ENCODE measurements at places on chromosomes 13 and 19.

DNA sequence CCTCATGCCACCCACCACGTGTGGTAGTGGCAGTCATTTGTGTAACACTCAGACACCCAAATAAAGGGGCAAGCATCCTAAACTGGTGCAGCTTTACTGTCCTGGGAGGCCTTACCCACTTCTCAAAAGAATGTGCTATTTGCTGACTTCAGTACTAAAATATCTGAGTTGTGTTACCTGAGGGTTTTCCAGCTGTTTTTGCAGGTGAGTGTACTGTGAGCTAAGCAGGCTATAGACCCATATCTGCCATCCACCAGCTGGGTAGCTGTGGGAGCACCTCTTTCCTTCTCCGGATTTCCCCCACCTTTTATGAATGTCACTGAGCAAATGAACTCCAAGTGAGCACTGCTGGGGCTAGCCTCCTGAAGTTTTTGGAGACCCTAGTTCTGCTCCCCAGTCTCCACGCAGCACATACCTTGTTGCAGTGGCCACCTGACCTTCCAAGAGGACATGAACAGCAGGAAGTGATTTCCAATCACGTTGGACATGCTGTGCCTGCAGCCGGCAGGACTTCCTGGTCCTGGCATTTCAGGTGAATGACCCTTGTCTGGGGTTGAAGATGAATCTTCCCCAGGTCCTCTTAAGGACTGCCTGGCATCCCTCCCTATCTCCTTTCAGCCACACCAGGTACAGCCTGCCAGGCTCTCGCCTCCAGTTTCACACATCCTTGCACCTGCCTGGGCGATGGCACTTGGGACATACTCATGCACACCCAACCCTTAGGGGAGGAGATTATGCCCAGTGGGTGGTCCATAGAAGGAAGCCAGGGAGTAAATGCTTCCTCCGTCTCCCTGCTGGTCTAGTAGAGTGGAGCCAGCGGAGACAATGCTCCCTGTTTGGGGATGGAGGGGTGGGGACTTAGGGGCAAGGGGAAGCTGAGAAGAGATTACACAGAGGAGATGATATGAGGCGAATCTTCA is 109.5 kb upstream of the SPATA13 start:
- H3K4me1 ChIP-seq, result peaks cover 14% of the 10 kb centered on the region
- no peak for DNase-seq
- H3K4me3 ChIP-seq, result no peak overlapping the region
- H3K27me3 ChIP-seq, result peaks cover 14% of the 10 kb centered on the region

- no peak for DNase-seq
- no peak overlapping the region for H3K27ac ChIP-seq
- H3K36me3 ChIP-seq, result no peaks in the 10 kb centered on the region
- H3K27me3 ChIP-seq, result no peaks in the 10 kb centered on the region
- H3K4me1 ChIP-seq, result no peaks in the 10 kb centered on the region
- H3K4me3 ChIP-seq, result no peak overlapping the region
These were observed 117.1 kb upstream of the ZNF91 start for GRCh38 chr19:23512151-23512925.

DNA sequence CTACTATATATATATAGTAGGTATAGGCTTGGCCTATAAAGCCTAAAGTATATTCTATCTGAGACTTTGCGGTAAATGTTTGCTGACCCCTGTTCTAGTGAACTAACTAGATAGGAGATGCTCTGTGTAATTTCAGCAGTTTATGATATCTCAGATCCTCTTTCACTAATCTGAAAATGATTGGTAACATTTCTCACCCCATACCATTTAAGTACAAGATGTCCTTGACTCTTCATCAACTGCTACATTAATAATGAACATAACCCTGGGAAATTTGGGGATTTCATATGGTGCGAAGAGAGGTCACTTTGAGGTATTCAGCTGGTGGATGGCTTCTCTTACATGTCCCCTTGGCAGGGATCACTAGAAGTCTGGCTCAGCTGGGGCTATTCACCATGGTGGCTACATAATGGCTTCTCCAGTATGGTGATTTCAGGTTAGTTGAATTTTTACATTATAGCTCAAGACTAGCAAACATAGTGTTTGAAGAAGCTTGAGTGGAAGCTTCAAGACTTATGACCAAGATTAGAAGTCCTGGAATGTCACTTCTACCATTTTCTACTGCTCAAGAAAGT is 103.6 kb upstream of the MYCBP2 start:
- H3K27me3 ChIP-seq, result no peaks in the 10 kb centered on the region
- no peak for DNase-seq
- H3K4me1 ChIP-seq, result no peaks in the 10 kb centered on the region
- no peak overlapping the region for H3K27ac ChIP-seq
- no peaks in the 10 kb centered on the region for H3K36me3 ChIP-seq

DNA sequence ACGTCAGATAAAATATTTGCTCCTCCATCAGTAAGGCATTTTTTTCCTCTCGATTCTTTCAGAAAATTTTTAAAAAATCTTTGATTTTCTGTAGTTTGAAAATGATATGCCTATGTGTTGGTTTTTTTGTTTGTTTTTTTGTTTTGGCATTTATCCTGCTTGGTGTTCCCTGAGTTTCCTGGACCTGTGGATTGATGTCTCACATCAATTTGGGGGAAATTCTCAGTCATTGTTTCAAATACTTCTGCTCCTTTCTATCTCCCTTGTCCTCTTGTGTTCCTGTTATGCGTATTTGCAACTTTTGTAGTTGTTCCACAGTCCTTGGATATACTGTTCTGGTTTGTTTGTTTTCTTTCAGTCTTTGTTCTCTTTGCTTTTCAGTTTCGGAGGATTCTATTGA is 18.8 kb upstream of the FLT1 start:
- no peaks in the 10 kb centered on the region for H3K36me3 ChIP-seq
- H3K4me1 ChIP-seq, result no peaks in the 10 kb centered on the region
- DNase-seq, result no peak
- no peak overlapping the region for H3K4me3 ChIP-seq
- H3K27ac ChIP-seq, result no peak overlapping the region
- H3K27me3 ChIP-seq, result peaks cover 26% of the 10 kb centered on the region

DNA sequence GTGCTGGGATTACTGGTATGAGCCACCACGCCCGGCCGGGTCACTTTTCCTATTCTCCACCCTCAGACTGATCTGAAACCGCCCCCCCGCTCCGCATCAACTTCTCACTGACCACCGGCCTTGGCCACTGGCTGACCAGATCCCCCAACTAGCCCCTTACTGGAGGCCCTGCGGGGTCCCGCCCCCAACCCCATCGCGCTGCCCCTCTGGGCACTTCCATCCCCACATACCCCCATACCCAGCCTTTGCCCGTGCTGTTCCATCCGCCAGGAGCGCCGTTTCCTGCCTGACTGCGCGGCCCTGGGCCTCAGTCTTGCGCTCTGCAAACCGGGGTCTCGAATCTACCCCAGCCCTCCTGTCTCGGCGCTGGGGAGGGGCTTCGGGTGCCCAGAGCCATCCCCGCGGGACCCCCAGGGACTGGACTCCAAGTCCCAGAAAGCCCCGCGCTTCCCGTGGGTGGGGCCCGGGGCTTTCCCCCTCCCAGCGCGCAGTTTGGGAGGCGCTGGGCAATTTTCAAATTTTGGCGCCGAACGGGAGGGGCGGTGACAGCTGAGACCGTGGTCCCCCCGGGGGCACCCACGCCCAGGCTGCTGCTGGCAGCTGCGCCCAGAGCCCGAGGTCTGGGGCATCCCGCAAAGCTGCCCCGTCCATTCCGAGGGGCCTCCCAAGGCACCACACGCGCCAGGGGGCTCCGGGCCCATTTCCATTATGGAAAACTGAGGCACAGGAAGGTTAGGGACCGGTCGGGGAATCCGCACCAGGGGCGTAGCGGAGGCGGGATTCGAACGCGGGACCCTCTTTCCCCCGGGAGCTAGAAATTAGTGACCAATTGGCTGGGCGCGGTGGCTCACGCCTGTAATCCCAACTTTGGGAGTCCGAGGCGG is 5.2 kb upstream of the LMNB2 start:
- peak; percentile 81 for DNase-seq
- H3K27ac ChIP-seq, result peak overlapping the region; percentile 86
- peak overlapping the region; percentile 95 for H3K4me3 ChIP-seq
- H3K27me3 ChIP-seq, result no peaks in the 10 kb centered on the region
- peaks cover 8% of the 10 kb centered on the region for H3K36me3 ChIP-seq

- no peak overlapping the region for H3K27ac ChIP-seq
- no peak overlapping the region for H3K4me3 ChIP-seq
- H3K27me3 ChIP-seq, result peaks cover 26% of the 10 kb centered on the region
- H3K4me1 ChIP-seq, result peaks cover 36% of the 10 kb centered on the region
- no peak for DNase-seq
These were observed 1.4 kb upstream of the FCER2 start for GRCh38 chr19:7703332-7703731.

GRCh38 chr13:53050151-53050550 is 21.5 kb downstream of the OLFM4 start:
- H3K4me1 ChIP-seq, result no peaks in the 10 kb centered on the region
- no peak for DNase-seq
- no peaks in the 10 kb centered on the region for H3K36me3 ChIP-seq
- no peaks in the 10 kb centered on the region for H3K27me3 ChIP-seq

DNA sequence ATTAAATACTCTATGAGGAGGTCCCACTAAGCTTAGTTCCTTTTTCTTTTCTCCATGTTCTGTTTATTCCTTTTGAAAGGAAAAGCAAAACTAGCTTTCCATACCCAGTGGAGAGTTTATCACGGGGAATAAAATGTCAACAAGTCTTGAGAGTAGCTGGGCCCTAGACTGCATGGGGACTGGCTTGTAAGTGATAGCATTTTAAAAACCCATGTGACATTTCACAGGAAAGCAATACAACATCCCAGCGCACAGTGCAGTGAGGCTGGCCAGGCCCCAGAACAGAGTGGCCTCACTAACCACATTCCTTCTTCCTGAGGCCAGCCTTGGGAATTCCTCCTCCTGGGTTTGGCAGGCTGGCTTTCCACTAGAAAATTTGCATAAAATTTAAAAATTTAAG is 149.8 kb downstream of the DLEU7 start:
- no peaks in the 10 kb centered on the region for H3K27me3 ChIP-seq
- H3K27ac ChIP-seq, result no peak overlapping the region
- H3K4me1 ChIP-seq, result no peaks in the 10 kb centered on the region
- H3K4me3 ChIP-seq, result no peak overlapping the region
- DNase-seq, result no peak
- no peaks in the 10 kb centered on the region for H3K36me3 ChIP-seq

DNA sequence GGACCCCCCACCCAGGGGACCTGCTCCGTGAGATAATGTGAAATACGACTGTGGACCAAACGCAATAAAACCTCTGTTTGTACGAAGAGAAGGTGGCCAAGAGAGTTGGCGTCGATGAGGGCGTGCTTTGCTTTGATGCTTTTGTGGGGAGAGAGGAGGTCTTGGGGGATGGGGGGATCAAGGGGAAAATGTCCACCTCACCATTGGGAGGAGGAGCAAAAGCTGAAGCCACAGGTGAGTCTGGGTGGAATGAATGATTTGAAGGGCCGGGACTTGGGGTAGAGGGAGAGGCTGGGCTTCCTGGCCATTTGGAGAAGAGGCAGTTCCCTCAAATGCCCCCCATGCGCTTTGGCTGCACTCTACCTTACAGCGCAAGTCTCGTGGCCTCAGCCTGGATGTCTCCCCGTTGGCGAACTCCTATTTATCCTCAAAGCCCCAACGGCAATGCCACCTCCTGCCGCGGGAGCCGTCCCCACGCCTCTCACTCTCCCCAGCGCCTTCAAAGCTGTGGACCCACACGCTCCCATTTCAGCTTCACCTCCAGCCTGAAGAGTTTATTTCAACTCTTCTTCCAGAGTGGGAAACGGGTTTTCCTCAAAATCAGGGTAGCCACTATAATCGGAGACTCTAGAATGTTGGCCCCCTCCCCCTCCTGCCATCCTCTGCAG is 795 bp upstream of the ABCA7 start:
- H3K27ac ChIP-seq, result peak overlapping the region; percentile 90
- no peak for DNase-seq
- peaks cover 50% of the 10 kb centered on the region for H3K36me3 ChIP-seq
- peak overlapping the region; percentile 97 for H3K4me3 ChIP-seq
- H3K27me3 ChIP-seq, result no peaks in the 10 kb centered on the region
- peaks cover 65% of the 10 kb centered on the region for H3K4me1 ChIP-seq

DNA sequence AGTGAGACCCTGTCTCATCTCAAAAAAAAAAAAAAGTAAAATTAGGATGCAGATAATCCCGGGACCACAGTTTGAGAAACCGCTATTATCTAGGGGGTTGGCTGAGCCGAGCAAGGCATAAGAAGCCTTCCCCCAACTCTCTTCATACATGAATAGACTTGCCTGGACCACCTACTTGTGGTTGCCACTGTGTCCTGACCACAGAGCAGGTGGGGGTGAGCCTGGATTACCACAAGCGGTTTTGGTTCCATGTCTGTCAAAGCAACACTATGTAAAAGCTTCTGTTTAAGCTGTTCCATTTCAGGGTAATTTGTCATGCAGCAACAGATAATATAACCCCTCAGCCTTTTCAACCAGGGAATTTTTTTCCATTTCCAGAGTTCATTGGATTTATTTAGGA is 3.3 kb upstream of the NAPA start:
- peak overlapping the region; percentile 64 for H3K27ac ChIP-seq
- peaks cover 73% of the 10 kb centered on the region for H3K4me1 ChIP-seq
- H3K36me3 ChIP-seq, result peaks cover 12% of the 10 kb centered on the region
- H3K4me3 ChIP-seq, result no peak overlapping the region
- H3K27me3 ChIP-seq, result peaks cover 3% of the 10 kb centered on the region

GRCh38 chr13:22316494-22317025 is 645.7 kb downstream of the FGF9 start:
- H3K27me3 ChIP-seq, result no peaks in the 10 kb centered on the region
- H3K4me3 ChIP-seq, result no peak overlapping the region
- no peak for DNase-seq
- peaks cover 2% of the 10 kb centered on the region for H3K4me1 ChIP-seq

All from activated CD4-positive, alpha-beta memory T cell treated with anti-CD3 and anti-CD28 coated beads, Interleukin-2, amount 10 ng/mL, durations not matched to agents 7 days and 5 days (primary cell).